EL (cell line): ENCODE measurements at places on chromosomes 2 and 18.

- DNase-seq, result no peak
These were observed 25.2 kb downstream of the KIAA2012 start for GRCh38 chr2:202098291-202098690.

DNA sequence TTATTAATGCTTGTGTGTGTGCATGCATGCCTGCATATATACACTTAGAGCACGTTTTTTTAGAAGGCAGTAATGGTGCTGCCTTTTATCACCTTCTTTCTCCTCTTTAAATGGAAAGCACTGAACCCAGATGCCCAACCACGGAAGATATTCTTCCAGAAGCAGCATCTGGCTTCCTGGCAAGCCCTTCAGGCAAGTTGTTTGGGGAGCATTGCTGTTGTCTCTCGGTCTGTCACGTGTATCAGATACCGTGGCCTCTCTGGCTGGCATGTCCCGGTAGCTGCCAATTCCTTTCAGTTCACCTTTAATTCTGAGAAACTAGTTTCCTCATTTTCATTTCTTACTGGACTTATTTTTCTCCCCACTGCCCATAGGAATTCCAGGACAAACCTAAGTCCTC, 587.8 kb downstream of the ARHGAP15 start:
- DNase-seq, result peak; percentile 14

DNA sequence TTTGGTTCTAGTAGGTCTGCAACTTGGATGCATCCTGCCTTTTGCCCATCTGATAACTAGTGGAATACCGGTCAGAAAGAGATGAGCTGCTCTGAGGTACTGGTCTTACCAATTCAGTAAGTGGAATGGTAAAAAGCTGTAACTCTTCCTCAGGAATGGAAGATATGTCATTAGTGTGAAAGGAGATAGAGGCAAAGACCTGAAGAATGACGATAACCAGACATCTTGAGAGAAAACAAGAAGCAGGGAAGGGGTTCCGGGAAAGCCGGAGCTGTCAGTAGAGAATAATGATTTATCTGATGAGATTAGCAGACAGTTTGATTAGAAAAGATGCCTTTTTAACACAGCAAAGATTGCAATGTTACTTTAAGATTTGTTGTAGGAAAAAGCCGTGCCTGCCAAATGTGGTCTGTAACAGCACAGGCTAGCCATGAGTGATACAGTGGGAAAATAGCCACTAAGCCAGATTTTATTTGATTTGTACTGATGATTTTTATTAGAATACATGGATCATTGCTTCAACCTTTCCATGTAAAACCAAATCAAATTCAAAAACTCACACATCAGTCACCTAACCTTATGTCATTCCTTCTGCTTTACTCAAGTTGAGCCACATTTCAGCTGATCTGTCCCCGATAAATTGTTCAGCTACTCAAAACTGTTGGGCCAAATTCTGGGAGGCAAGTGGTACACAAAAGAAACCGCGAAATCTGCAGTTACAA, 110.0 kb downstream of the TCF4 start:
- no peak for DNase-seq

GRCh38 chr2:238928520-238929241, 80.8 kb downstream of the TWIST2 start:
- DNase-seq, result no peak

DNA sequence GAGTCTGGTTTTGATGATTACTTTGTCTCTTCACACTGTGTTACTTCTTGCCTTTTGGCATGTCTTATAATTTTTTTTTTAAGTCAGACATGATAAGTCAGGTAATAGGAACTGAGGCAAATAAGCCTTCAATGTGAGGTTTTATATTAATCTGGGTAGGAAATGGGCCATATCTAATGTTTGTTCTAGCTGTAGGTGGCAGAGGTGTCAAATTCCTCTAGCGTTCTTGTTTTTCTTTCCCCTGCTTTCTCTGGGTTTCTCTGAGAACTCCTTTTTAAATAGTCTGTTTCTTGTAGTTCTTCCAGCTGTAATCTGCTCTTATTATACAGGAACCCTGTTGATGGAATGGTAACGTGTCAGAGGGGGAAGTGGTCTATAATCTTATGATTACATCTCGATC, 5.7 kb downstream of the SP140 start:
- DNase-seq, result no peak

DNA sequence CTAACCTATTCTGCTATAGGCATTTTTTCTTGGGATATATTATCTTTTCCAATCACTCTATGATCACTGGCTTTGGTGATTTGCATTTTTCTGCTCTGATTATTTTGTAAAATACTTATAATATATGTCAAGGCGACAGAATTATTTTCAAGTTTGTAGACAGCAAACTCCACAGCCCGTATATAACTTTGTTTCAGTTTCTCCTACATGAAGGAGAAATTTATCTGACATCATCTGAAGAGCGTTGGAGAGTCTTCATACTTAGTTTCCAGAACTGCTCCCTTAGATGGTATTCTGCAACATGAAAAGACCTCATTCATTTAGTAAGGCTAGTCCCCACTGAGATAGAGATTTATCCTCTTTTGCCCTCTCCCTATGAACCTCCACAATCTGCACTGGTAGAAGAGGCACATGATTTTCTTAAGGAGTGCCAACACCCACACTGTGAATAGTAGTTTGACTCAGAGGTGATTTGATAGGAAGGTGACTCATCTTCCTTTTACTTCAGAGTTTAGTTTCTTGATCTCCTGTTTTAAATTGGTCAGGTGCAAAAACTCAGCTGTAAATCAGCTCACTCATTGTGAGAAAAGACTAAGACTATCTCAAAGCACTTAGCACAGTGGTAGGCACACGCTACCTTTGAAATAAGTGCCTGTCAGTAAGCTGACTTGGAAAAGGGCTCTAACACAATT, 1848.6 kb upstream of the CELF4 start:
- peak; percentile 39 for DNase-seq

- no peak for DNase-seq
These were observed 28.1 kb downstream of the RHOB start for GRCh38 chr2:20474757-20475566.

GRCh38 chr18:44742718-44743311, 62.1 kb downstream of the SETBP1 start:
- peak; percentile 15 for DNase-seq

- peak; percentile 72 for DNase-seq
These were observed 181.7 kb downstream of the ANAPC1 start for GRCh38 chr2:111702119-111702803.

DNA sequence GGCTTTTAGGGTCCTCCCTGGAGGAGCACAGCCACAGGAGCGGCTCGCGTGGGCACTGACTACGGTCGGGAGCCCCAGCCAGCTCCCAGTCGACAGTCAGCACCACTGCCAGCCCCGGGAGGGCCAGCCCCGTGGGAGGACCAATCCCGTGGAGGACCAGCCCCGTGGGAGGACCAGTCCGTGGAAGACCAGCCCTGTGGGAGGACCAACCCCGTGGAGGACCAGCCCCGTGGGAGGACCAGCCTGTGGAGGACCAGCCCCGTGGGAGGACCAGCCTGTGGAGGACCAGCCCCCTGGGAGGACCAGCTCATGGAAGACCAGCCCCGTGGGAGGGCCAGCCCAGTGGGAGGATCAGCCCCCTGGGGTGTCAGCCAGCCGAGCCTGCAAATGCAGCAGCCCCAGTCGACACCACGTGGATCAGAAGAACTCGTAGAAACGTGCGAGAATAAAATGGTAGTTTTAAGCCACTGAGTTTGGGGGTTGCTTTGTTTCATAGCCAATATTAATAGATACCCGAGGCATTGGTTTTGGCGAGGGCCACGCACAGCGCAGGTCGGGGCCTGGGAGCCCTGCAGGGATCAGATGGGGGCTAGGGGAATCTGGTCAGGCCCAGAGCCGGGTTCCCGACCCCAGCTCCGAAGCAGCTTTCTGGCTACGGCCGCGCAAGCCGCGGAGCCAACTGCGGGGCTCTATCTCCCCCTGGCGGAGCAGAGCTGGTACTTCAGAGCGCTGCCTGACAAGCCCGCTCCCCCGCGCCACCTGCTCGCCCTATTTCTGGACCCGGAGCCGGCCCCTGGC, 73.0 kb downstream of the TEX51 start:
- DNase-seq, result peak; percentile 58

- DNase-seq, result no peak
These were observed 64.0 kb upstream of the SLC14A2 start for GRCh38 chr18:45551142-45551815.
